ENCODE measurements at places on chromosomes 7 and 10.

- H3K36me3 ChIP-seq = no peaks in the 10 kb centered on the region
- H3K27me3 ChIP-seq = no peaks in the 10 kb centered on the region
- DNase-seq = no peak
- H3K4me1 ChIP-seq = no peaks in the 10 kb centered on the region
- no peak overlapping the region for H3K27ac ChIP-seq
Observed at GRCh38 chr10:82934429-82934828, 1059.4 kb downstream of the NRG3 start.

DNA sequence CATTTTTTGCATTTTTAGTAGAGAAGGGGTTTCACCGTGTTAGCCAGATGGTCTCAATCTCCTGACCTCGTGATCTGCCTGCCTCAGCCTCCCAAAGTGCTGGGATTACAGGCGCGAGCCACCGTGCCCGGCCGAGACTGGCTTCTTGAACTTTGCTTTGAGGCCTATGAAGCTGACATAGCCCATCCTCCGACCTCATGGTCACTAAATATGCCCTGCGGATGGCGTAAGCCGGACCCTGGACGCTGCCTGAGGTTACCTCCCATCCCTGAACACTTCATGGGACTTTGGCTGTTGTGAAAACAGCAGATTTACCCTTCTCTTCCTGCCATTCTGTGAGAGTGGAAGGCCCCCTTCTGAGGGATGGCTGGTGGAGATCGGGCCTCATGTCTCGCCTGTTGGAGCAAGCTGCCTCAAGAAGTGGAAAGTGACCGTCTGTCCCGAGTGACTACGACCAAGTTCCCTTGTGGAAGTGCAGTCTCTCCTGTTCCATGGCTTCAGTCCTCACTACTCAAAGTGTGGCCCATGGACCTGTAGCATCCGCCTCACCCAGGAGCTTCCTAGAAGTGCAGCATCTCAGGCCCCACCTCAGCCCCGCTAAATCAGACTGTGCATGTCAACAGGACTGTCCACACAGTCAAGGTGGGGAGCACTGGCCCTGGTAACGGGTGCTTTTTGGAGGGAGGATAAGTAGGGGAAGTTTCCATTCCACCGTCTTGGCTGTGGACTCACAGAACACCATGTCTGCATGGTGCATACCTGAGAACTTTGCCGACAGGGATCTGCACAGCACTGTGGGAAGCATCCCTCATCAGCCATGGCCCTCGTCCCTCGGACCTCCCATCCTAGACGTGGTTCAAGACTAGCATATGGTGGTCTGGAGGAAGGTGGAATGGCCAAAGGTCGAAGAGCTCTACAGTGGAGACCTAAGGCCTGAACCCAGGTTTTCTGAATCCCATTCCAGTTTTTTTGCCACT, 210.5 kb upstream of the SHH start:
- no peaks in the 10 kb centered on the region for H3K36me3 ChIP-seq
- no peak for DNase-seq
- no peak overlapping the region for H3K4me3 ChIP-seq

DNA sequence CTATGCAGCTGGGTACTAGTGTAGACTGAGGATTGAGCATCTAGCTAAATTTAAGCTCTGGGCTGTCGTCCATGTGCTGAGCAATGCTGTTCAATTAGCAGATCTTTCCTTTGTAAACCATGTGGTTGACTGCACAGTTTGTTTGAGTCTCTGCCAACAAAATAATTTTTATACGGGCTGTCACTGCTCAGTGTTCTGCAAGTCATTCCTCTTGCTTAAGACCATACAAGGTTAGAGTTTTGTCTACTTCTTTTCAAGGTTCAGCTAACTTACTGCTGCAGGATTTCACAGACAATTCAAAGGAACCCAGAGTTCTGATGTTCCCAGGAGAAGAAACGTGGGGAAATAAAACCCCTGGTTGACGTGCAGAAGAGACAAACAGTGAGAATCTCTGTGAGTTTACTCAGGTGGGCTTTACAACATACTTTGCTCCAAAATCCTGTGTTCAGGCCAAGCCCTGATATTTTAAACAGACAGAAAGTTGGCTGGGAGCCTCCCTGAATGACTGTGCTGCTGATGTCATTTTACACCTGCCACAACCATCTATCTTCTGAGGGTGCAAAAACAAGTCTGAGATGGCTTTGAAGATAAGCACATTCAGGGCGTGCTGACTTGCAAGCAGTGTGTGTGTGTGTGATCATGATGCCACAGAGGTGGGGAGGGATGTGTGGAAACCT, 177.1 kb upstream of the SVIL start:
- no peak overlapping the region for H3K27ac ChIP-seq
- H3K4me1 ChIP-seq = no peaks in the 10 kb centered on the region
- H3K36me3 ChIP-seq = no peaks in the 10 kb centered on the region
- no peak for DNase-seq
- no peak overlapping the region for H3K4me3 ChIP-seq

GRCh38 chr7:5682551-5683279, 98.7 kb downstream of the RNF216 start:
- peaks cover 5% of the 10 kb centered on the region for H3K36me3 ChIP-seq
- no peaks in the 10 kb centered on the region for H3K27me3 ChIP-seq
- peak overlapping the region; percentile 88 for H3K27ac ChIP-seq

DNA sequence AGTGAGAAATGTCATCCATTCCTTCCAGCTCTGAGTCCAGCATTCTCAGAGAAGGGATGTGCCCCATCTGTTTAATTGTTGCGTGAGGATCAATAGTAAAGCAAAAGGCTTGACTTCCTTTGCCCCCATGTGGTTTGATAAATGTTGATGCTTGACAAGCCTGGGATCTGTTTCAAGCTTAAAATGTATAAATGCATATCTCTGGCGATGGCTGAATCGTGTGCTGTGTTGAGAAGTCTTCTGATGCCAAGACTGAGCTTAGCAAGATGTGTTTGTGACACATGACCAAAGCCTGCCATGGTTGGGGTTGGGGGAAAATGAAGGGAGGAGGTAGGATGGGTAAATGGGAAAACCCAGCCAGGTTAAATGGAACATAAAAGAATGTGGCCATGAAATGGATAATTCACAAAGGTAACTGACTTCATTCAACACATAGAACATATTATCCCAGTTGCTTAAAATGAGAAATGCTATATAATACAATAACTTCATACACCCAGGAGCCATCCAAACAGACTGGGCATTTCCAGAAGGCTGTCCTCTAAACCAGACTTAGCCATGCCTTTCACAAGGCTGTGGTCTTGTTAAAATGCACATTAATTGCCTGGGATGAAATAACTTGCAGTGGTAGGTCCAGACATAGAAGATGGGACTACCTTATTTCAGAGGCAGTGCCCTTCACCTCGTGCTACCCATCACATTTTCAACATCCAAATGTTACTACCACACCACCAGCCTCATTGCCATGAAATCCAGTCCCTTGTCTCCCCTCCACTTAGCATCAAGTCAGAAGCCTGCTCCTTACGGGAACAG, 147.3 kb upstream of the PDE1C start:
- H3K27ac ChIP-seq = no peak overlapping the region
- H3K4me1 ChIP-seq = no peaks in the 10 kb centered on the region
- H3K4me3 ChIP-seq = no peak overlapping the region
- no peak for DNase-seq
- H3K27me3 ChIP-seq = no peaks in the 10 kb centered on the region

- peak; percentile 96 for DNase-seq
- peak overlapping the region; percentile 90 for H3K4me3 ChIP-seq
- no peaks in the 10 kb centered on the region for H3K36me3 ChIP-seq
- 0 out of 2 replicates have a peak overlapping the region, but pooled peaks have one; percentile 27 for H3K27ac ChIP-seq
- no peaks in the 10 kb centered on the region for H3K27me3 ChIP-seq
- peaks cover 28% of the 10 kb centered on the region for H3K4me1 ChIP-seq
Observed at GRCh38 chr10:110918269-110918642, 724 bp downstream of the BBIP1 start.

DNA sequence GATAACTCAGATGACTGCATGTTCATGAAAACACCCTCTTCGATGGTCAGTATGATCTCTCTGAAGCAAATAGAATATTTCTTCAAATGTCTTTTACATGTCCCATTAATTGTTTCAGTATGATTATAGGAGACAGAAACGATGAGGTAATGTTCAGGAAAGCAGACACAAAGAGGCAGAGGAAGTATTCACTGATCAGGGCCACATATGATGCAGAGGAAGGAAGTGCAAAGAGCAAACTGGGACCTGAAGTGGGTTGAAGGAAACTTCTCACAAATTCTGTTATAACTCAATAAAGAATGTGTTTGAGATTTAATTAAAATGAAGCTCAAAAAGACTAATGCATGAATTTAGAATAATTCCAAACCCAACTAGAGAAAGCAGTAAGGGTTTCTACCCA, 70.5 kb downstream of the TES start:
- DNase-seq = no peak
- H3K27me3 ChIP-seq = no peaks in the 10 kb centered on the region
- H3K4me1 ChIP-seq = no peaks in the 10 kb centered on the region
- H3K27ac ChIP-seq = no peak overlapping the region
- no peak overlapping the region for H3K4me3 ChIP-seq

DNA sequence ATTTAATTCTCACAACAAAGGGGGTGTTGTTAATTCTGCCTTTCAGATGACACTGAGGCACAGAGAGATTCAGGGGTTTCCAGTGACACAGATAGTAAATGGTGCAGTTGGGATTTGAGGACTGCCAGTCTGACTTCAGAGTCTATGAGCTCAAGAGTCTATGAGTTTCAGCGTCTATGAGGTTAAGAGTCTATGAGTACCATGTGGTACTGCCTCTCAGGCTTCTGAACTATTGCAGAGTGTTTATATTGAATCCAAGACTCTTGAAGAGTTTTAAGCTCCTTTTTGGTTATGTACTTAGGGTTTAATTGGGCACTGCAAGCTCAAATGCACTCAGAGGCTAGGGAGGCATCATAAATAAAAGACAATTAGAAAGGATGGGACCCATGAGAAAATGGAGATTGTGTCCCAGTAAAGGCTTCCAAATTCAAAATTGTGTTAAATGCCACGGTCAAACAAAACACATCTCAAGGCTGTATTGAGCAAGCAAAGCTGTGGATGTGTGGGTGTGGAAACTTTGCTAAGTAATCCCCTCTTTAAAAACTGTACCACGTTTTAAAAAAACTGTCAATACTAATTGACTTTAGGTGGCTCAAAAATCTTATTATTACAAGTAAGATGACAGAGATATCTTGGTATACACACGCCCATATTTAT, 123.9 kb upstream of the FAM171A1 start:
- H3K4me1 ChIP-seq = no peaks in the 10 kb centered on the region
- no peak overlapping the region for H3K27ac ChIP-seq
- no peak for DNase-seq
- H3K36me3 ChIP-seq = no peaks in the 10 kb centered on the region
- H3K4me3 ChIP-seq = no peak overlapping the region

DNA sequence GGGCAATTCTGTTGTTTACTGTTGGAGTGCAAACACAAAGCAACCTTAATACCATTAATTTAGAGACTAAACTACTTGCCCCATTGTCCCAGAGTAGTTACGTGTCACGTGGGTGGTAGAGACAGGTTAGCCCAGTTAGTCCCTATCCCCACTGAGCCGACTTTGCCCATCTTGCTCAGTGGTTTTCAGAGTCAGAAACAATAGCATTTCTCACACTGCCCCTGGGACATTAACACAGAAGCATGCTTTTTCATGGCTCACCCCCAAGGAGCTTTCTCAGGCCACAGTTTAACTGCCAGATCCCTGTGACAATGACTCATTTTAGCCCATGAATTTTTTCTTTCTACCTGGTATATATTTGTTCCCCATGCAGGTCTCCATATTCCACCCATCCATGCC, 271.0 kb downstream of the POU6F2 start:
- no peaks in the 10 kb centered on the region for H3K36me3 ChIP-seq
- no peak for DNase-seq
- no peaks in the 10 kb centered on the region for H3K4me1 ChIP-seq
- no peaks in the 10 kb centered on the region for H3K27me3 ChIP-seq
